ENCODE measurements at places on chromosomes 11 and 22. TPM values are rescaled to one million over a fixed set of nuclear protein-coding genes. Genes with fewer than 3 reads are reported as not detected.

DNA sequence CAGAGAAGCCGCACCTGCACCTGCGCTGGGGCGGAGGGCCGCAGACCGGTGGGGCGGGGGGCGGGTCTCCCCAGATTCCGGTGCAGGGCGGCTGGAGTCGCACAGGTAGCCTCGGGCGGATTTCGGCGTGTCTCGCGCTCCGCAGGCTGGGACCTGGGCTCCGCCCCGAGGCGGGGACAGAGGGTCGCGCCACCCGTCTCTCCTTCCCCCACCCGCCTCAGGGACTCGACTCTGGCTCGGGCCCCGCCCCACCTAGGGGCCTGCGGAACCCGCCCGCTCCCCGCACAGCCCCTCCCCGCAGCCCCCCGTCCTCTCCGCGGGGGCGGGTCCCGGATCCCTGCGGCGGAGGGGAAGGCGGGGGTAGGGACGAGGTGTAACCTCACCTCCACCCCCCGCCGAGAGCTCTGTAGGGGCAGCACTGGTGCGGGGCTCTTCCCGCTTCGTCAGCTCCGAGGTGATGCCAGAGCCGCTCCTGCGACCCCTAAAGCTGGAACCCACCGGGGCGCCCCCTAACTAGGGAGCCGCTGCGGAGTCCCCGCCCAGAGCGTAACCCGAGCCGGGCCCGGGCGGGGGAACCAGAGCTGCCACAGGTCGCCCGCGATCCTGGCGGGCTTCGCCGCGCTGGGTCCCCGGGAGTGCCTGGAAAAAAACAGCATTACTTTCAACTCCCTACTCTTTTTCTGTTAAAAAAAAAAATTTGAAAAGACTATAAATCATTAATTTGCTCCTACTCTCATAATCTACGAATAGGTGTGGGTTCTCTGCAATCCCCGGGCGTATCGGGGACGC lies at the start of gene SLC29A2:
SLC29A2 (minus strand) TSS at position 134 of the 789 bp plus-strand sequence. CDS start 169 bp downstream, outside the sequence.
- DNase-seq = peak; percentile 93

FOSL1 gene
- 1.3 TPM for total RNA-seq

GRCh38 chr11:56846631-56847576 lies 98.4 kb upstream of the OR9G4 start:
- DNase-seq = no peak

GRCh38 chr11:17135916-17136683 lies 58.6 kb upstream of the RPS13 start:
- no peak for DNase-seq

GRCh38 chr11:126477535-126478305 lies 122.2 kb downstream of the ST3GAL4 start:
- DNase-seq = peak; percentile 34

SEPTIN3 gene
- 0.75 TPM for total RNA-seq

DNA sequence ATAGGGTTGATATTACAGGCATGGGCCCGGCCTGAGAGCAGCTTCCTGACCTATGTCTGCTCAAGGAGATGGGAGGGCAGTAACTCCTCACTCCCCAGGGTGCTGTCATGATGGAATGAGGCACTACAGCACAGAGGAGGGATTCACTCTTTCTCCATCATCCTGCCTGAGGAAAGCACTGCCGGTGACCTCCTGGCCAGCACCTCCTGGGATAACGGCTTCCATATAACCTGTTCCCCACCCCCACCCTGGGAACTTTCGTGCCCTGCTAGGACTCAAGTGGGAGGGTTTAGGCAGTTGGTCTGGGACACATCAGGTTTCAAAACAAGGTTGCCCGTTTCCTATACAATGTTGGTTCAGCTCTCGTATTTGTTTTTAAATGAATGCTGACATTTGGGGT lies 42.7 kb upstream of the MN1 start:
- DNase-seq = no peak

CLMP gene
- total RNA-seq = 4.9 TPM

SCT gene
- total RNA-seq = not detected

LRRN4CL gene
- total RNA-seq = 14.6 TPM

DNA sequence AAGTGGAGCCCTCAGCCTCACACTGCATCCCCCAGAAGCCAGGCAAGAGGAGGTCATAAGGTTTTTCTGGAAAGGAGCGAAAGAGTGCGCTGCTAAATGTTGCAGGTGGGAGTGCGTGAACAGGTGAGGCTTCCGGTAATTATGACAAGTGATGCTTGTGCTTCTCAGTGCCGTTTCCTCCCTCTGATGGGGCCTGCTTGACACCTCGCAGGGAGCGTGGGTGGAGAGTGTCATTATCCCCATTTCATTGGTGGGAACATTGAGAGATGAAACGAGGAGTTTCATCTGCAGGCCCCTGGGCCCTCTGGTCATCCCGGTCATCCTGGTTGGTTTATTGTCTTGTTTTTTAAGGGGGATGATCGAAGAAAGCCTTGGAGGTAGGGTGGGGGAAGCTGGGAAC lies 57.5 kb downstream of the BCR start:
- DNase-seq = no peak

OR5AR1 gene
- not detected for total RNA-seq

DNA sequence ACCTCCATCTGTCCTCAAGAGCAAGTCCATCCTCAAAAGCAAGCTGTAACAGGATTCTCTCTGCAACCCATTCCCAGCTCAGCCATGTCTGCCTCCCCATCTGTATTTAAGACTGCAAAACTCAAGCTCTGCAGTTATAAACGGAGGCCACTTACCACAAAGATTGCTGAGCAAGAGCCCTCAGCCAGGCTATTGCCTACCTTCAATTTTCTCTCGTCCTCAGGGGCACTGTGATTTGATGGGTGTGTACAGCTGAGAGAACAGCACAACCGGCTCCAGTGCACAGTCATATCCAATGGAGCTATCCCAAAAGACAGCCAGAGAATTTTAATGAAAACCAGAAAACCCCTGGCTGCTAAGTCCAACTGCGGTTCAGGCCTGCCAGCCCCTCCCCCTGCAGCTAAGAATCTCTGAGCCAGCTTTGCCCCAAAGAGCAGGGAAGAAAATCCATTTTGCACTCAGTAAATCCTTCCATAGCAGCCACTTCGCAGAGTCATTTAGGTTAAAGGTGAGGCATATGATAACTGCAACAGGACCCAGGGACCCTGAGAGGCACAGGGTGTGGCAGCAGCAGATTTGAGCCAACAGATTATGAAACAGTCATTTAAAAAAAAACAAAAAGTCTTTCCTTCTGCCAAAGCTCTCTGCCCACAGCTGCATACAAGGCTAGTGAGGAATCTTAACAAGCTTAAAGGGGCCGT lies 37.6 kb downstream of the RAB30 start:
- peak; percentile 54 for DNase-seq

C22orf31 gene
- not detected for total RNA-seq

TBX1 gene
- total RNA-seq = 34.3 TPM

DNA sequence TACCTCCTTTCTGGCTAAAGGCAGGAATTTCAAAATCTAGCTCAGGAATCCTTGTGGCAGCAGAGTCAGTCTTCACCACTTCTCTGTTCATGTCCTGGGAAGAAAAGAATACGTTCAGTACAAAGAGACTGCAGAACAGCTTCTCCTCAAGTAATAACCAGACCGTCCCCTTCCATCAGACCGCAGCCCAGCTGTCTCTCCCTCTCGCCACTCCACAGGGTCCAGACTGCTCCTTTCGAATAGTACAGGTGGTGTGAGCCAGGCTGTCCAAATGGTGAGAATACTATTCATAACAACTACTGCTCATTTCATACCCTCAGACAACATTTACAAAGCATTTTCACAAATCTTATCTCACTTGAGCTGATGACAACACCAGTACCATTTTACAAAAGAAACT lies 857 bp downstream of the ZPR1 start:
- DNase-seq = no peak

TBC1D22A gene
- 32.6 TPM for total RNA-seq

NLRP14 gene
- total RNA-seq = not detected

GRCh38 chr11:67211656-67212436 lies 54.4 kb upstream of the GRK2 start:
- no peak for DNase-seq

- no peak for DNase-seq
These were observed 85.2 kb upstream of the SCUBE2 start for GRCh38 chr11:9176550-9176949.

GRCh38 chr11:3894128-3894731 lies 38.8 kb downstream of the STIM1 start:
- no peak for DNase-seq

GRCh38 chr22:49599691-49600455 lies 227.8 kb downstream of the BRD1 start:
- no peak for DNase-seq

All from thyroid gland (tissue), 4 donors.